Stimulated activated naive CD4-positive, alpha-beta T cell treated with Interleukin-2 at 50 U/mL for 16 hours (primary cell): ENCODE measurements at places on chromosomes 3 and 15.

DNA sequence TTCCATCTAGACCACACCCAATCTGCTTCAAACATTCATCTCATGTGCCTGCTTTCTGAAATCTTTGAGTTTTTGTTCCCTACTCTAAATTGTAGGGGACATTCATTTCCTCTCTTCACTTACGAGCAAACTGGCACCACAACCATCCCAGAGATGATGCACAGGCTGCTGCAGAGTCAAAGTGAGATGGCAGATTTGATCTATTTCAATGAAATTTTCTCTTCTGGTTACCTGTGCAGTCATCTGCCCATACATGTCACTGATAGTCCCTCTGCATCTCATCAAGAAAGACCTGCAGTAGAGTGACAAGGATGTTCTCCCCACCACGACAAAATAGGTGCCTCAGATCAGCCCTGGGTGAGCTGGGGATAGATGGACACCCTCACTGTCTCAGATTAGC is 118.2 kb upstream of the TNFAIP8L3 start:
- DNase-seq = no peak

DNA sequence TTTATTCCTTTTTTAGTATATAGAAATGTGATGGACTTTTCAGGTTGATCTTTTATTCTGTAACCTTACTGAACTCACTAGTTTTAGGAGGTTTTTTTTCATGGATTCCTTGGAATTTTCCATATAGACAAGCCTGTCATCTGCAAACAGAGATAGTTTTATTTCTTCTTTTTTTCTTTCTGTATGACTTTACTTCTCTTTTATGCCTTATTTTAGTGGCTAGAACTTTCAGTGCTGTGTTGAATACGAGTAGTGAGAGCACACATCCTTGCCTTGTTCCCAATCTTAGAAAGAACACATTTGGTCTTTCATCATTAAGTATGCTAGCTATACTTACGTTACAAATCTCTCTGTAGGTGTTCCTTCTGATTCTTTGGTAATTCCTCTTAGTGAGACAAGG is 336.5 kb downstream of the PTPRG start:
- DNase-seq = no peak

- DNase-seq = no peak
Observed at GRCh38 chr3:162338514-162338913, 841.9 kb downstream of the OTOL1 start.

DNA sequence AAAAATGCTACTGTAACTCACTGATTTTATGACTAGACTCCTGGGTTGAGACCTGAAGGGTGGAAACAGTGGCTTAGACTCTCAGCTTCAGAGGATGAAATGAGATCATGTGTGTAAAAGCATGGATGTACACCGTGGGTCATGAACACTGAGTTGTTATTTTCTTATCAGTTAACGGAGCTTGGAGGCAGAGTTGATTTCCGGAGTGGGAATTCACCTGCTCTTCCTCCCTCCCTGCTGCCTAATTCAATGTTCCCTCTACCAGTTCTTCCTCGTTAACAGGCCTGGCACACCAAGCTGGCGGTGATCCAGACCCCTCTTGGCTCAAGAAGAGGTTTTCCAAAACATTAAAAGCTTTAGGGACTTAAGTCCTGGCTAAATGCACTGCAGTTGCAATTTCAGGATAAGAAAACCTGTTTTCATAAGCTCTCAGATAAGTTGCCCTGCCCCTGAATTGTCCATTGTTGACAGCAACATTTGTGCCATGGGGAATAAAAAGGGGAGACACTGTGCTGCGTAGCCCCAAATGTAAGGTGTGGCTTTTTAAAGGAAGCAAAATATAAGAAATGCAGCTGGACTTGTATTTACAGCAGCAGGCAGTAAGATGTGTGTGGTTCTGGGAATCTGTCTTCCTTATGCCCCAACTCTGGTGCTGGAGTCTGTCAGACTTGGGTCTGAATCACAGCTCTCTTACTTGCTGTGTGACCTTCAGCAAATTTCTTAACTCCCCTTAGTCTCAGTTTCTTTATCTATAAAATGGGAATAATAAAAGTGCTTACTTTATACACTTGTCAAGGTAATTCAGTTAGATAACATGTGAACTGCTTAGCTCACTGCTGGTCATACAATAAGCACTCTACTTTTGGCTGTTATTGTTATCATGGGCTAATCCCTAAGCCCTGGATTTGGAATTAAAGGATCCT is 9.9 kb downstream of the PDIA5 start:
- DNase-seq = no peak

DNA sequence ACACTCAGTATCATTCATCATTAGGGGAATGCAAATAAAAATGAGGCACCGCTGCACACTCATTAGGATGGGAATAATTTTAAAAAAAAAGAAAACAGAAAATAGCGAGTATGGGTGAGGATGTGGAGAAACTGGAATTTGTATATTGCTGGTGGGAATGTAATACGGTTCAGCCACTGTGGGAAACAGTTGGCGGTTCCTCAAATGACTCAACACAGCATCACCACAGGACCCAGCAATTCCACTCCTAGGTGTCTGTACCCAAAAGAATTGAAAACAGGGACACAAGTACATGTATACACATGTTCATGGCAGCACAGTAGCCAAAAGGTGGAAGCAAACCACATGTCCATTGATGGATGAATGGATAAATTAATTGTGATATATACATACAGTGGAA is 35.2 kb upstream of the RFTN1 start:
- no peak for DNase-seq

GRCh38 chr3:178231645-178232044 is 304.6 kb upstream of the KCNMB2 start:
- DNase-seq = no peak

DNA sequence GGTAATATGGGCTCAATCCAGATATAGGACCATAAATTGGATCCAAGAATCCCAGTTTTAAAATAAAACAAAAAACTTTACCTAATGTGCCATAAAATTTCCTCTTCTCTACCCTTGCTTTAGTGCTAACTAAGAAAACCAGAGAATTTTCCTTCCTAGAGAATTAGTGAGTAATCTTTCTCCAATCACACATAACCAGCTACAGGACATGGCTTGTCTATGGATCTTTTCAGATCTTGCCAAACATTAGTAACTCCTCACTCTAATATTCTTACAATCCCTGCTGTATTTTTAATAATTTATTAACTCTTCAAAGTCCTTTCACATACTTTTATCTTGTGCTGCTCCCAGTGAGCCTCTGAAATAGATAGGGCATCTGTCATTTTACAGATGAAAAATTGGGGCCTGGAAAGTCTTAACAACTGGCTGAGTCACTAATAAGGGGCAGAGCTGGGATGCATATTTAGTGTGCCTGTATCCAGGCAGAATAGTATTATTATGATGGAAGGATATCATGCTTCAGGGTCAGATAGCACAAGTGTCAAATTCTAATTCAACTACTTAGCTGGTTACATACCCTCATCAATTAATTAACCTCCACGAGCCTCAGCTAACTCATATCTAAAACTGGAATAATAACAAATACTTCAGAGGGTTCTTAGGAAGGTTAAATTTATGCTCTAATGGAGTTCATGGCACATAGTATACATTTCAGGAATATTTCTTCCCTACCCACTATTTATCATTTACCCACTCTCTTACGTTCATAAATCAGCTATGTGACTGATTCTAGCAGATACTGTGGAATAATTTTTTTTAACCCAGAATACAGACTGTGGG is 5.6 kb downstream of the ZBED2 start:
- DNase-seq = no peak
